Activated CD8-positive, alpha-beta memory T cell treated with anti-CD3 and anti-CD28 coated beads for 1 hour (primary cell): ENCODE measurements at places on chromosomes 2 and 18.

DNA sequence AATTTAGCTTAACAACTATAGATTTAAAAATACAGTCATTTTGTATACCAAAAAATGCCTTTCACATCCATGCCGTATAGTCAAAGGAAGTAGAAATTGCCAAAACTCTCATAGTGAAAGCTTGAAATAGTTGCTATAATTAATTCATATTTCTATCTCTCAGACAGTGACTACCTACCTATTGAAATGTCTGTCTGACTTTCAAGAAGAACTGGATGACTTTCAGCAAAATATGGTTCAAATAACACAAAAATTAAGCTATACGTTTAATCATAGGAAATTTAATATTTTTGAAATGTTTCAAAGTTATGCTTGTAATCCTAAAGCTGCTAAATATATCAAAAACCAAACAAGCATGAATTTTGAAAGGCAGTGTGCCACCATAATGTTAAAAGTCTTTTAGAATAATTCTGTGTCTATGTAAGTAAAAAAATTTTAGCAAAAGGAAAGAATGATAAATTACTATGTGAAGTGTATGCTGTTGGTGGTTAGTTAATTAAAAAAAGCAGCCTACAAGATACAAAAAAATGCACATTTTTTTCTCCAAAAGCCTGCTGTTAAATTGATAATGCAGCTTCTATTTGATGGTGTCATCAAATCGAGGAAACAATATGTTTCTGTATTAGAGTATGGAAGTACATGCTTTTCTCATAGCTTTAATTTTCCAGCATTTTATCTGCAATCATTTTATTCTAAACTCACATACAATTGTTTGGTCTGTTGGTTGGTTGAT is 57.7 kb upstream of the ST6GAL2 start:
- no peak for DNase-seq

GRCh38 chr2:110688594-110689091 is 10.8 kb upstream of the BUB1 start:
- DNase-seq = no peak

- DNase-seq = no peak
Observed at GRCh38 chr18:7908681-7909299, 341.7 kb downstream of the PTPRM start.

- no peak for DNase-seq
Observed at GRCh38 chr2:200860092-200860795, 4.2 kb downstream of the CLK1 start.

DNA sequence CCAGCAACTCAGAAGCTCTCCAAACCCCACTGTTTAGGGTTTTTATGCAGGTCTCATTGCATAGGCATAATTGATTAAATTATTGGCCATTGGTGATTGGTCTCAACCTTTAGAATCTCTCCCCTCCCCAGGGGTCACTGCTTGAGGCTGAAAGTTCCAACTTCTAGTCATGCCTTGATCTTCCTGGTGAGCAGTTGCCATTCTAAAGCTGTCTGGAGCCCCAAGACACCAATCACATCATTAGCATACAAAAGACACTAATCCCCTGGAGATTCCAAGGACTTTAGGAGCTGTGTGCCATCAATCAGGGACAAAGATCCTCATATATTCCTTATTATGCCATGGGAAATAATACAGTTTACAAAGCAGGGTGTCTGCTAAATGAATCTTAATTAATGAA is 863.4 kb upstream of the KLHL29 start:
- no peak for DNase-seq

GRCh38 chr2:26633351-26633945 is 7.7 kb downstream of the CIB4 start:
- DNase-seq = no peak

DNA sequence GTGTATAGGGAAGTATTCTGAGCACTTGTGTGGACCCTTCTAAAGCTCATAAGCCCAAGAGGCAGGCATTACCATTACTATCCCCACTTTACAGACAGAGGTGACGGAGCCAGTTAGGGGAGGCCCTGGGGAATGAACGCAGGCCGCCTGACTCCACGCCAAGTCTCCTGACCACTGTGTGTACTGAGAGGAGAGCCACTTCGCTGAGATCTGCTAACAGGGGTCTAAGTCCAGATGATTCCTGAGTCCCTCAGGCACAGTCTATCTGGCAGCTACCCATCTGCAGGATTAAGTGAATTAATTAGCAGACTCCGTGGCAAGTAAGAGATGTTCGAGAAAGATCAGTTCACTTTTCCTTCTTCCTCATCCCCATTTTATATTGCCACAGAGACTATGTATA is 13.7 kb downstream of the CYB5A start:
- no peak for DNase-seq

- no peak for DNase-seq
Observed at GRCh38 chr18:70700496-70700895, 411.7 kb downstream of the SOCS6 start.

DNA sequence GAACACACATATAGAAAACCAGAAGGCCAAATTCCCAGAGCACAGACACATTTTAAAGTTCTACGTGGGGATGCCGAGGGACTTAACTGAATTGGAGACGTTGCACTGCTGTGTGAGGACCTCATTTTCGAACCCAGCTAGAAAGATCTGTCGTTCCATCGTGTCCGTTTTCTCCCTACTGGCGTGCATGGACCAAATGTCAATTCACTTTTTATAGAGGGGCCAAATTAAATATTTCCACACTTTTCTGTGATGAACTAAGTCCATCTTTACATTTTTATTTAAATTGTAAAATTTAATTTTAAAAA is 692 bp upstream of the TSHZ1 start:
- no peak for DNase-seq

DNA sequence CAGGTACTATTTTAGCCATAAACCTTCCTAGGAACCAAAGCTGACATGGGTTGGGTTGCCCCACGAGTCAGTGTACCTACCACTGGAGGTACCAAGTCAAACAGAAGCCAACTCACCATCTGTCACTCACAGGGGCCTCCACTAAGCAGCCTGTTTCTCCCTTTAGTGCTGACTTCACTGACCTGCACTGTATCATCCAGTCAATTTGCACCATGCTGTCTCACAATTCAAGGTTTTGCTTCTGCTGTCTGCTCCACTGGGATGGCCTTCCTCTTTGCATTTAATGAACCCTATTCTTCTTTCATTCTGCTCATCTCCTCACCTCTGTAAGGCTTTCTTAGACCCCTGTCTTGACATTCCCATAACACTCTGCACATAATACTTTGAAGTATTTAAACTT is 47.2 kb downstream of the EIF2AK3 start:
- no peak for DNase-seq

GRCh38 chr2:230947908-230948365 is 22.9 kb upstream of the GPR55 start:
- DNase-seq = no peak

DNA sequence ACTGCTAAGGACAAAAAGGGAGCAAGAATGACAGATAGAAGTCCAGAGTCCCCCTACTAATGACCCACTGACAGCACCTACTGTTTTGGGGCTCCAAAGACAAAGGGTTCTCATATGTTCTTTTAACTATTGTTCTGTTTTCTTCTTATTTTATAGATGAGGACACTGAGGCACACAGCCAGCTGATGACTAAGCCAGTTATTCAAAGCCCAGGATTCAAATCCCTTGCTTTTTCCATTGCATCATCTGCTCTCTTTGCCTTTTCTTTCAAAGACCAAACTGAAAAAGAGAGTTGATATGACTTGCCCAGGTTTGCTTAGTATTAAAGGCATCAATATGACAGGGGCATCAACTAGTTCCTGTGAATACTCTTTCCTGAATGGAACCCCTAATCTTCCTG is 299.8 kb downstream of the LRATD1 start:
- DNase-seq = no peak

- DNase-seq = no peak
Observed at GRCh38 chr2:45975752-45976517, 321.3 kb upstream of the EPAS1 start.

GRCh38 chr18:24995056-24995455 is 356.9 kb downstream of the ZNF521 start:
- DNase-seq = no peak

DNA sequence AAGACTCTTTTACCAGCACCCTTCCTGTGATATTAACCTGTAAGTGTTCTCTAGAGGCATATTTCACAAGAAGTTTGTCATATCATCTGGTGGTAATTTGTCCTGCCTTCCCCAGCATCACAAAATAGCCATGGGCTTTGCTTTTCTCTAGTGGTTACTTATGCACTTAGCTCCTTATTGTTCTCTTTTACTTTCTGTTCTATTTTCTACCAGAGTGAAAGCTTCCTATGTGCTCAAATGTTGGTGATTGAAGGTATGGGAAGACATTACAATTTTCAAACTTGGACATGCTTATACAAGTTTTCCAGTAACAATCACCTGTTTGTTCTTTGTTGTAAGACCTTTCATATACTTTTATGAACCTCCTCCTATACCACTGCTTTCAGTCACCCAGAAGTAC is 87.0 kb upstream of the KCNH7 start:
- no peak for DNase-seq

DNA sequence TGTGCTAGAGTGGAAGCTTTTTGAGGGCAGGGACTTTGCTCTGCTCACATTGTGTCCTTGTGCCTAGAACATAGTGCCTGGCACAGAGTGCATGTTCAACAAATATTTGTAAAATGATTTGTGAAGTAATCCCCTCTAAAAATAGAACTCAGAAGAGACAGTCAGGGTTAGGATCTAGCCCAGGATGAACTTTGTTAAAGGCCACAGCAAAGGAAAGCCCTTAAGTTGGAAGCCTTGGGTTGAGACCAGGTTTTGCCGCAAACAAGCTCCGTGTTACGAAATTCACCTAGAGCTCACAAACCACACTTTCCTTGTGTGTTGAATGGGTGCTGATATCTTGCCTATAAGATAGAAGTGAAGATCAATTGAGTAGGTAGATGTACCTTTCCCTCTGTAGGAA is 84.2 kb downstream of the SETBP1 start:
- DNase-seq = no peak

DNA sequence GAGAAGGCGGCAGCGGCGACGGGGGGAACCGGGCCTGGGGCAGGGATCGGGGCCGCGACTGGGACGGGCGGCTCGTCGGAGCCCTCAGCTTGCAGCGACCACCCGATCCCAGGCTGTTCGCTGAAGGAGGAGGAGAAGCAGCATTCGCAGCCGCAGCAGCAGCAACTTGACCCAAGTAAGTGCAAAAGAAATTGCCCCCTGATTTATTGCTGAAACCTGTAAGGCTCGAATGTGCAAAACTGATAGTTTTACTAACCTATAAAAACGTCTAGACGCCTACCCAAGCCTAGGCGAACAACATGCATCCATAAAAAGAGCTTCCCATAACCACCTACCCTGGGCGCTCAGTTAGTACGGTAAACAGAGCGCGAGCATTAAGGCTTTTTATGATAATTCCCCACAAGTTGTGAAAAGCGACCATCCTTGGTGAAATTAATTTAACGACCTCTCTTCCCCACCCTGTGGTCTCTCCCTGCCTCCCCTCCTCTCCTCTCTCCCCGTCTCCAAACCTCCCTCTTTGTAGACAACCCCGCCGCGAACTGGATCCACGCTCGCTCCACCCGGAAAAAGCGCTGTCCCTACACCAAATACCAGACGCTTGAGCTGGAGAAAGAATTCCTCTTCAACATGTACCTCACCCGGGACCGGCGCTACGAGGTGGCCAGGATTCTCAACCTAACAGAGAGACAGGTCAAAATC is 1.0 kb downstream of the HOXD9 start:
- no peak for DNase-seq

GRCh38 chr2:236777408-236777807 is 207.8 kb downstream of the ACKR3 start:
- DNase-seq = no peak

DNA sequence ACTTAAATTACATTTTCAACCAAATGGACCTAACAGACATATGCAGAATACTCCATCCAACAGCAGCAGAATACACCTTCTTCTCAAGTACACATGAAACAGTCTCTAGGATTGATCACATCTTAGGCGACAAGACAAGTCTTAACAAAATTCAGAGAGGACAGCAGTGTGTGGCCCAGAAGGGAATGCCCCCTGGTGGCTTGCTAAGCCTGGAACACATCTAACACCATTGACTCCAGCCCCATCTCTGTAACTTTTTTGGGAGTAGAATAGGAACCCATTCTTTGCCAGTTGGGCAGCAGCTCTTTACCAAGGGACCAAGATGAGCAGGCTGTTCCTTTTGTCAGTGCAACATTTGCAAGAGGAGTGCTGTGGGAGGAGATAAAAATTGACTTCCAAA is 249.9 kb downstream of the PLCL1 start:
- no peak for DNase-seq

GRCh38 chr2:112754564-112754963 is 9.8 kb downstream of the CKAP2L start:
- no peak for DNase-seq

DNA sequence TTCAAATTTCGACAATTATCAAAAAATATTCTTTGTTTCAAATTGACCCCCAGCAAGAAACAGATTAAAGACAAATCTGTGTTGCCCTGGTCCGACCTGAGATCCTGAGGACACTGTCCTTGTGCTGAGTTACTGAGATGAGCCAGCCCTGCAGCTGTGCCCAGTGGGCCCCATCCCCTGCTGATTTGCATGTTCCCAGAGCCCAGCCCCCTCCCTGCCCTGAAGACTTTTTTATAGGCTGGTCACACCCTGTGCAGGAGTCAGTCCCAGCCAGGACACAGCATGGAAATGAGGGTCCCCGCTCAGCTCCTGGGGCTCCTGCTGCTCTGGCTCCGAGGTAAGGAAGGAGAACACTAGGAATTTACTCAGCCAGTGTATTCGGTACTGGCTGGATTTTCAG is 31.4 kb upstream of the ZNG1B start:
- DNase-seq = no peak

GRCh38 chr2:45014831-45015230 is 5.6 kb upstream of the SIX2 start:
- no peak for DNase-seq

- DNase-seq = no peak
Observed at GRCh38 chr2:960061-960736, 9.6 kb downstream of the SNTG2 start.

DNA sequence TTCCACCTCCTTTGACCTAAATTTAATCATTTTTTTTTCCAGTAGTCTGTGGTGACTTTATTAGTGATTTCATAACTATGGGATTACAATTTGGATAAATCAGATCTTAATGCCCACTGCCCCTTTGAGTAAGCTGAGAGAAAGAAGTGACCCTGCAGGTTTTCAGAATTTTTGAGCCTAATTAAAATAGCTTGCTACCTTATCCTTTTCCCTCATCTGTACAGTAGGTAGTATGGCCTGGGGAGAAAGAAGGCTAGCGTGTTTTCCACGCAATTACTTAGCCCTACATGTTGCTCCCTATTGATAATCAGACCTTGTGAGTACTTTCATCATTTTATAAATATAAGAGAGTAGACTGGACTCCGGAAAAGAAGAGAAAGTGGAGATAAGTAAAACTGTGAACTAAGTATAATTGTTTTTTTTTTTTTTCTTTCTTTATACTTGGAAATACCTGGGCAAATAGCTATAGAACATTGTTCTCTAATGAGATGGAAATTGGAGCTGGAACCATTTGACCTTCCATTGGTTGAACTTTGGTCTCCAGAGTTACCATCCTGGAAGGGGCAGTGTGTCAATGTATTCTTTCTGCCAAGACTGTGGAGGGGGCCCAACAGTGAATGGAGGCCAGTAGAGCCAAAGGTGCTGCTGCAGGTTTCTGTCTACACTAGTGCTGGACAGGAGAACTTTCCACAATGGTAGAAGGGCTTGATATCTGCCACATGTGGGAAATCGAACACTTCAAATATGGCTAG is 26.9 kb downstream of the UBE2E3 start:
- no peak for DNase-seq
